ENCODE measurements at places on chromosomes 3 and 15.

DNA sequence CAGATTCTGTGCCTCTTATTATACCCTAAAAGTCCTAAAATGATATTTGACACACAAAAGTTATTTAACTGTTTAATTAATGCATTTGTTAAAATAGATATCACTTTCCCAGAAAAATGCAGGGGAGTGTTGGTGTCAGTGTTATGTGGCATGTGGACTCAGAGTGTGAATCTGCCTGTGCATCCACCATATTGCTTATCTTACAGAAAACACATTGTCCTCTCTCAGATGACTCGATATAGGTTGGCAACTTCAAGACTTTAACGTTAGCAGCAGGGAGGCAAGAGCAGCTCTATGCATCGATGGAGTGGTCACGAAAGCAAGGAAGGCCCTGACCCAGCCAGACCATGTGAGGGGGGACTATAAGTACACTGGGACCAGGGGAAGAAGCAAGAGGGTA, 165.4 kb upstream of the DCBLD2 start:
- no peak for DNase-seq

GRCh38 chr15:60353245-60353920, 44.4 kb downstream of the ANXA2 start:
- DNase-seq = no peak

DNA sequence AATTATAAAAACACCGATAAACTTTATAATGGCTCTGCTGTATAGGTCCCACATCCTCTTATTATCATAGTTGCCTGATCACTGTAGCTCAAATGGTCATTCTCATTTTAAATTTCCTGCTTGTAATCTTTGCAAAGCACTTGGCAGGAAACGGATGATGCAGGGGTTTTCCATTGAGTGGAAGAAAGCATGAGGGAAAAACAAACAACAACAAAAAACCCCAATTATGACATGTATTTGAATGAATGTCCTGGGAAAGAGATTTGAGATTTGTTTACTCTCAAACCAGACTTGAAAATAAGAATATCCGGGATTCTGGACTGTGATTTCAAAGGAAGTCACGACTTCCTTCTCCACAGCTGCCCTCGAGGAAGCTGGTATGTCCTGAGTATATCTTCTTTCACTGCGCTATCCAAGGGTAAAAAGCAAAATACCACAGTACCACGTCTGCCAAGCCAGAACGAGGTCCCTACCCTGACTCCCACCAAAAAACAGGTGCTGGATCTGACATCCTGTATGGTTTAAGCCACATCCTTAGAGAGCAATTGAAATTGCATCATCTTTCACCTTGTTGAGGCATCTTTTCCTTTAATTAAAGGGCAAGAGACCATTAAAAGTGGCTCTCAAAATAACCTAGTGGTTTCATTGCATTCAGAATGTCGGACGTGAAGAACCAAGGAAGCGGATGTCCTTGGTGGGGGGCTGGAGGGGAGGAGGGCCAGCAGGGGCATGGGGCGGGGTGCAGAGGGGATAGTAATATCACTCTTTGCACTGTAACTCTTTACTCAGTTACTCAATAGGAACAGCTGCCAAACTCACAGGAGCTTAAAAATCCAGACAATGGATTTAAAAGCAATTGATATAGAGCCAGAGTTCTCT, 13.5 kb upstream of the TIPIN start:
- DNase-seq = no peak

DNA sequence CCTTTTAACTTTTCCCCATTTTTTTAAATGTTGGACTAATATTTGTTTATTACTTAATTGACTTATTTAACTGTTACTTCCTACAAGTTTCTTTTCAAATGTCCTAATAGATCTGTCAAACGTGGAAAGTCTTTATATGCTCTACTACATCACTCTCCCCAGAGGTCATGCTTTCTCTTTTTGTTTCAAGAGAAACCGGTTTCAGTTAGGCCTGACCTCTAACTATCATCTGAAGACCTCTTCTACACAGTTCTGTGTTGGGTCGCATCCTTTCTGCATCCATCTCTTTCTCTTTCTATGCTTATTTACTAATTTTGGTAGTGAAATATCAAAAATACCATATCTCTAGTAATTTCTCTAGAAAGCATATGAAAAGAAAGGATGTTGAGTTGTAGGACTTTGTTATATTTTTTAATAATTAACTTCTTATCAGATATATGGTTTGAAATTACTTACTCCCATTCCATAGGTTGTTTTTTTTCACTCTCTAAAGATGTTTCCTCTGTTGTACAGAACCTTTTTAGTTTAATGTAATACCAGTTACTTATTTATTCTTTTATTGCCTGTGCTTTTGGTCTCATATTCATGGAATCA, 781.2 kb upstream of the ARPP21 start:
- DNase-seq = no peak

DNA sequence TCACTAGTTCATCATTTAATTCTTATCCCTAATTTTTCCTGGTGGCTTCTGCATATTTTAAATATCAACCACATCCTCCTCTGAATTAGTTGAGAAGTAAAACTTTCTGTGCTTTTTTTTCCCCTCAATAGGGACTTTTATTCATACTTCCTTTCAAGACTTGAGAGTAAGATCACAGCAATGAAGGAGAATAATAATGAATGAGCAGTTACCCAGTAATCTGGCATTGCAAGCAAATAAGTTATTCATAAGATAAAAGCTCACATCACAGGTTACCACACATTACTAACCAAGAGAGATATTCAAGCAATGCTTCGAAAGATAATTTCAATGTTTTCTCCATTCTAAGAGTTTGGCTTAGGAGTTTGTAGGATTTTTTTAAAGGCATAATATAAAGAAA, 50.3 kb downstream of the BTLA start:
- DNase-seq = no peak

DNA sequence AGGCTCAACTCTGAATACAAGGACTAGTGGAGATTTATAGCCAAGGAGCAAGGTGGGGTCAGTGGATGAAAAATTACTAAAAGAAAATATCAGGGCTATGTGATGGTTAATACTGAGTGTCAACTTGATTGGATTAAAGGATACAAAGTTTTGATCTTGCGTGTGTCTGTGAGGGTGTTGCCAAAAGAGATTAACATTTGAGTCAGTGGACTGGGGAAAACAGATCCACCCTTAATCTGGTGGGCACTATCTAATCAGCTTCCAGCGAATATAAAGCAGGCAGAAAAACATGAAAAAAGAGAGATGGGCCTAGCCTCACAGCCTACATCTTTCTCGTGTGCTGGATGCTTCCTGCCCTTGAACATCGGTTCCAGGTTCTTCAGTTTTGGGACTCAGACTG, 14.4 kb upstream of the SENP7 start:
- no peak for DNase-seq

GRCh38 chr3:181711325-181712135, at the start of gene SOX2:
TSS of gene SOX2 (plus strand) at chr3:181711925. CDS start at chr3:181712361, 436 bp downstream.
- DNase-seq = no peak

DNA sequence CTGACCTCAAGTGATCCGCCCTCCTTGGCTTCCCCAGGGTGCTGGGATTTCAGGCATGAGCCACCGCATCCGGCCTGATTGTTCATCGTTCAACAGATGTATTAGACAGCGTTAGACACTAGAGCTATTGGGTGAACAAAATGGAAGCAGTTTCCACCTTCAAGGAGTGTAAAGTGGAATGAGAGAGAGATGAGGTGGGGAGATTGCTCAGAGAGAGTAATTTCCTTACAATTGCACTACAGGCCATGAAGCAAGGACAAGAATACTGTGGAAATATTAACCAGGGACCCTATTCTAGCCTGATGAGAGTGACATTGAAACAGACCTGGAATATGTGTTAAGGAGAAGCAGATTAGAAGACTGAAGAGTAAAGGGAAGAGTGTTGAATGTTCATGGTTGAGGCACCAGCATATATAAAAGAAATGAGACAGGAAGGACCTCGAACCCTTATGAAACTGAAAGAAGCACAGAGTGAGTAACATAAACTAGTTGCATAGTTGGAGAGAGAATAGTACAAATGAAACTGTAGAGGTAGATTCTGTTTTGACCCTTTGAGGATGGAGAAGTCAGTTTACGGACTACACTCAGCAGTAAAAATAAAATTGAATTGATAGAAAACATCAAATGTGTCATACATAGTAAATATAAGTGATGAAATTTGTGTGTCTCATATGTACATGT, 7.2 kb downstream of the RTF1 start:
- DNase-seq = no peak

DNA sequence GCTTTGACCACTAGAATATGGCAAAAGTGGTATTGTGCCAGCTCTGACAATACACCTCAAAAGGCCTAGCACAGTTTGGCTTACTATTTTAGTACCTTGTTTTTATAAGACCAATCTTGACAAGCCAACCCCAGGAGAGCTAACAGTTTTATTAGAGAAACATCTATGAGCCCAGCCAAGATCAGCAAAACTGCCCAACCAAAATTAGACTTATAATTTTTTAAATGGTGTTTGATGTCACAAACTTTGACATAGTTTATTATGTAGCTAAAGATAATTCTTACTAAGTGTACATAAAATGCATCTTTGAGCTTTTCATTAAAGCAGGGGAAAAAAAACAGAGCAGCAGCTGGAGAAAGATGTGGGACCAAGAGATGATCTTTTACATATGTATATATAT, 537.5 kb downstream of the ZPLD1 start:
- DNase-seq = no peak

- no peak for DNase-seq
Measured at GRCh38 chr3:168709073-168709472, 613.3 kb upstream of the GOLIM4 start.

- no peak for DNase-seq
Measured at GRCh38 chr3:105835606-105836005, 33.2 kb downstream of the CBLB start.

DNA sequence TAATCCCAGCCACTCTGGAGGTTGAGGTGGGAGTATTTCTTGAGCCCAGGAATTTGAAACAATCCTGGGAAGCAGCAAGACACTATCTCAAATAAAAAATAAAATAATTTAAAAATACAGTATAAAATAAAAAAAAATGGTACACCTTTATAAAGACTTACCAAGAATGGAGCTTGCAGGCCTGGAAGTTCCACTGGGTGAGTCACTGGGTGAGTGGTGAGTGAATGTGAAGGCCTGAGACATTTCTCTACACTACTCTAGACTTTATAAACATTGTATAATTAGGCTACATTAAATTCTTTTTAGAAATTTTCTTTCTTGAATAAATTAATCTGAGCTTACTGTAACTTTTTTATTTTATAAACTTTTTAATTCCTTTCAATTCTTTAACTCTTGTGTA, 609.1 kb upstream of the BCHE start:
- no peak for DNase-seq

GRCh38 chr3:48634661-48635221, 520 bp downstream of the SLC26A6 start:
- DNase-seq = no peak

DNA sequence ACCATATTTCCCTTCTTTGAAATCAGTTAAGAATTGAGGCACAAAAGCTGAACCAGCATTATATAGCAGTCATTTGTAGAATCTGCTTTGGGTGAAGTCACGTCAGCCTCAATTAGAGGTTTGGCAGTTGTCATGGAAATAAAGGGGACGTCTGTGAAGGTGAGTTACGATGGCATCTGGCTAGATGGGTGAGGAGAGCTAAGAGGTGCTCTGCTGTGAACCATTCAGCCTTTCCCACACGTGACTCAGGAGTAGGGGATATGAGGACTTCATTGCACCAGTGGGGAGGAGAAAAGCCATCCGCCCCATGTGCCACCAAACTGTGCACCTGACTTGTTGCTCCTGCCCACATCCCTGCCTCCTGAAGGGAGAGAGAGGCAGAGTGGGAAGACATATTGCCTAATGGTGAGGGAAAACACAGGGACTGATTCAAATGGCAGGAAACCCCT, 2.8 kb upstream of the C15orf40 start:
- no peak for DNase-seq

- no peak for DNase-seq
Measured at GRCh38 chr15:76309601-76310330, 1.5 kb downstream of the ETFA start.

GRCh38 chr3:176431038-176431418, 766.3 kb downstream of the TBL1XR1 start:
- no peak for DNase-seq

GRCh38 chr3:45330510-45331295, 57.7 kb upstream of the LARS2 start:
- DNase-seq = no peak

- DNase-seq = no peak
Measured at GRCh38 chr3:171860830-171861535, 17.8 kb downstream of the TMEM212 start.

GRCh38 chr3:12339701-12340480, 51.0 kb downstream of the PPARG start:
- no peak for DNase-seq

- DNase-seq = no peak
Measured at GRCh38 chr15:59997070-59997701, 6.9 kb upstream of the FOXB1 start.

DNA sequence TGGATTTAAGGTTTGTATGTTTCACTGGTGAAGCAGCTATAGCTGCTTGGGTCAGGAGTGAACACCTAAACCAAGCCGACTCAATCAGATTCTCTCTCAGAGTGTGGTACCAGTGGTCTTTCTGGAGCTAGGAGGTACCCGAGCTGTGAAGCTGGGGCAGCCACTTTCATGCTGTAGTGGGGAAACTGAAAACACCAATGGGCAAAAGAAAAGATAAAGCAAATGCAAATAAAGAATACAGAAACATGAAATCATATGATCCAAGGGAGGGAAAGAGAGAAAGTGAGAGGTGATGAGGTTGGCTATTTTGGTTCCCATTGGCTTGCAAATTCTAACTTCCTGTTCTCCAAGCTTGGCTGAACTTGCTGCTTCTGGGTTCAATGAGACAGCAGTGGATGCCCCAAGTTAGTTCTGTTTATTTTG, 212.3 kb upstream of the CFAP20DC start:
- DNase-seq = no peak

DNA sequence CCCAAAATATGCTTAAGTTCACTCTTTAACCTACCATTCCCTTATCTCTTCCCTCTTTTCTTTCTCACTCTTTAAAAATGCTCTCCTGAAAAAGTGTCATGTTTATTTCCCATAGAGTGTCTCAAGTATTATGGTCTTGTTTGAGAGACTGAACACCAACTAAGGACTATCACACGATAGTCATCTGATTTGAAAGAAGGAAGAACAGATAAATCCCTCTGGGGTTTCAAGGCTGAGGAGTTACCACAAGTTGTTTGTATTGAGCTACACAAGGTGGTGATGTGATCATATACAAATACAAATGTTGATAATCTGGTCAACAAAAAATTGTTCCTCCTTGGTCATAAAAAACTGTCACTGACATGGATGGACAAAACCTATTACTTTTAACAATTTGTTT, 13.8 kb downstream of the MEIS2 start:
- DNase-seq = no peak

DNA sequence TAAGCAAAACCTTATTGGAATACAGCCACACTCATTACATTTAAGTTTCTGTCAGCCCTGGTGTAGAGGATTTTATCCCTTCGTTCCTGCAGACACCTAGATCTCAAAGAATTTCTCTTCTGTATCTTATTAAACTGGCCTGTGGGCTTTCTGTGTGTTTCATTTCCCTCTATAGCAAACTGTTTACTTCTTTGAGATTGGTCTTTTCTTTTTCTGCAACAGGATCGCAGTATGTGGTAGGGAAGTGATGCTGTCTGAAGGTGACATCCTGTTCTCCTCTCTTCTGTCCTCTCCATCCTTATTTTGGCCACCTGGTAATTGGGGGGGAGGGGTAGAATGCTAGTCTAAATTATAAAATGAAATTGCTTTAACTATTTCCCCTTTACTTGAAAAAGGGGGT, 25.5 kb downstream of the ATP1B3 start:
- no peak for DNase-seq
